ENCODE measurements at places on chromosomes 2 and 18.

- DNase-seq, result no peak
Observed at GRCh38 chr18:61209801-61210200, 123.4 kb upstream of the CDH20 start.

DNA sequence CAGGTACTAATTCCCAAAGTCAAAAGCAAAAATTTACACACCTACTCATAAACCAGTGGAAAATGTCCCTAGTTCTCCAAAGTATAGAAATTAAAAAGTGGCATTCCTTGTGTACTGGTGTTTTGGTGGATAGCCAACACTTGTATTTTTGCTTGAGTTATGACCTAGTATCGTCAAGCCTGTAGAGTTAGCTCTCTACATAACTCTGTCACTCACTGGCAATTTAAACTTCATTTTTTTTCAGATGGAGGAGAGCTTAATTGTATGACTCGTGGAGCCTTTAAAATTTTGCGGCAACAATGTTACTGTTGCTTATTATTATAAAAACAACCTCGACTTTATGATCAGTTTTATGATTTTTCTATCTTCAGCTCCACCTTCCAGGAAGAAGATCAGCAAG lies 58.7 kb downstream of the ITGB6 start:
- no peak for DNase-seq

- DNase-seq, result no peak
Observed at GRCh38 chr2:50995610-50996009, 36.3 kb downstream of the NRXN1 start.

GRCh38 chr2:122935506-122935905 lies 1089.6 kb upstream of the CNTNAP5 start:
- no peak for DNase-seq

DNA sequence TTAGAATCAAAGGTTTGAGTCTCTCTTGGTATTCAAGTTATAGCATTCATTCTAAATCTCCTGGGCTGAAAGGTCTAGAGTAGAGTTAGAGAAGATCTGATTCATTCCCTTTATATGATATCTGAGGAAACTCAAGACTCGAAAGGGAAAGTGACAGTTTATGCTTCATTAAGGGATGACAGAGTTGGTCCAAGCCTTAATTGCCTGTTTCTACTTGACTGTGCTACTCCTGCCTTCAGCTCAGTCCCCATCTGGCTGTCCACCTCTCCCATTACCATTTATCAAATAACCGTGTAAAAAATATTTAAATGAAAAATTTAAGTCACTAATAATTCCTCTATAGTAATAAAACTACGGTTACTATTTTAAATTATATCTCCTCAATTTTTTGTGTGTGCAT lies 537.1 kb upstream of the MEX3C start:
- no peak for DNase-seq

GRCh38 chr2:148933456-148933855 lies 58.4 kb downstream of the KIF5C start:
- no peak for DNase-seq

DNA sequence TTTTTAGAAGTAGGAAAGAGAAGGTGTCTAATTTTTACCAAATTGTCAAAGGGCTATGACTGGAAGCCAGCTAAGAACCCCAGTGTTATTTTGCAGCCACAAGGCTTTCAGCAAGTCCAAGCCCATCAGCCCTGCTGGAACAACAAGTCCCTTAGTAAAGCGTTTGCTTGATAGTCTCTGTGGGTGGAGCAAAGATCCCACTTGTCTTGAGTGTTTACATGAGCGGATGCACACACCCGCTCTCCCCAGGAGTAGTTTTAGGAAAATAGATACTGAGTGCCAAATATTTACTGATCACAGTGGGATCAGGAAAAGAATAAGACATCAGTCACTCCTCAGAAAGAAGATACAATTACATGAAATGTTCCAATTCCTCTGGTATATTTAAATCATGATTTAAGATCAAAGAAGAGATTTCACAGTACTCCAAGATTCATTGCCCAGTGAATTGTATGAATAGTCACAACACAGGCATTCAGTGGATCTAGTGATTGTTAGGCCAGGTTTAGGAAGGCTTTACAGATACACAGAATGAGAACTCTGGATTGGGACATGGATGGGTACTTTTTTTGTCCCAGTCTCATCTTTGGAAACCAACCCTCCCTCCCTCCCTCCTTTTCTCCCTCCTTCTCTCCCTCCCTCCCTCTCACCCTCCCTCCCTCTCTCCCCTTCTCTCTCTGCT lies 514.9 kb downstream of the PTPRM start:
- no peak for DNase-seq
